ENCODE measurements at places on chromosomes 3 and 15. TPM values are rescaled to one million over a fixed set of nuclear protein-coding genes. Genes with fewer than 3 reads are reported as not detected.

- DNase-seq, result no peak
Measured at GRCh38 chr3:197809356-197810020, 18.4 kb downstream of the LRCH3 start.

- no peak for DNase-seq
Measured at GRCh38 chr3:170778240-170779217, 91.5 kb downstream of the RPL22L1 start.

GRCh38 chr3:14371573-14372474 is 30.6 kb upstream of the SLC6A6 start:
- DNase-seq, result peak; percentile 43

DNA sequence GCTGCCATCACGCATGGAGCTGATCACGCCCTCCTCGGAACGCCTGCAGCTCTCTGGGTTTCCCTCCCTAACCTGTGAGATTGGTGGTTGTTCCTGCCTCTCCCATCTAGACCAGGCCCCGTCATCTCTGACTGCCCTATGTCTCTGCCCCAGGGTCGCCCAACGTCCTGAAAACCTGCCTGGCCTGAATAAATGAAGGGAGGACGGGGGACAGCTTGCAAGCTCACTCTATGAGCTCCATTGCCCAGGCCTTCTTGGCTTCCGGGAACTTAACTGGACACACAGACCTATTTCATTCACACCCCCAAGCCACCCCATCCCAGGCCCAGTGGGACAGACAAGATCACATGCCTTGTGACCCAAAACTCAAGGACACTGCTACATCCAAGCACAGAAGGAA is 274.2 kb downstream of the XXYLT1 start:
- no peak for DNase-seq

DNA sequence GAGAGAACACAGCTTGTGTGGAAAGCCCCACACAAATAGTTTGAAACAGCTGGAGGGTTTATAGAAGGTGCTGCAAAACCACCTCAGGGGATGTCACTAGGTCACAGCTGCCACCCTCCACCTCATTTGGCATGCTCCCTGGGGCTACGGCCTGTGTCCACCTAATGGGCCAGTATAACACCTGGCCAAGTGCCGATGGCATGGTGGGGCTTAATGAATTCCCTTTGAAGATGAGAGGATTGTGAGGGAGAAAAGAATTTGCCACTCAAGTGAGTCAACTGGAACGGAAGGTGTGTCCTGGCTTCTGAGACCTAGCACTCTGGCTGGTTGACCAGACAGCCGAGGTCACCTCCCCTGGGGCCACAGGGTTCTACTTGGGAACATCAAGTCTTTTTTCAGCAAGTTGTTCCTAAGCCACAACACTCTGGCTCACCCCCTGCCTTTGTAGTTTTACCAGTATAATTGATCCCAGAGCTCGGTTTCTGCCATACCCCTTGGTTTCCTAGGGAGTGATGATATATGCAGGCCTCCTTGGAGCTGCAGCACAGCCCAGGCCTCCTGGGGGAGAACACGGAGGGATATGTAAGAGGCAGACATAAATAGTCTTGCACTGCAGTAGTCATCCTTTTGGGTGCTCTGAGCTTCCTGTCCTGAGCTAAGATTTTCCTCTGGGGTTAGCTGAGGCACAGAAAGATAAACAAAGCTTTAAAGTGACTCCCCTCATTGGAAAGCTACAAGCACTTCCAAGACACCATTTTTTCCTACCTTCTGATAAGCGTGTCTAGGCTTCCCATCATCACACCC is 178.2 kb upstream of the LPP start:
- no peak for DNase-seq

KLHL40 gene
- not detected for total RNA-seq

DNA sequence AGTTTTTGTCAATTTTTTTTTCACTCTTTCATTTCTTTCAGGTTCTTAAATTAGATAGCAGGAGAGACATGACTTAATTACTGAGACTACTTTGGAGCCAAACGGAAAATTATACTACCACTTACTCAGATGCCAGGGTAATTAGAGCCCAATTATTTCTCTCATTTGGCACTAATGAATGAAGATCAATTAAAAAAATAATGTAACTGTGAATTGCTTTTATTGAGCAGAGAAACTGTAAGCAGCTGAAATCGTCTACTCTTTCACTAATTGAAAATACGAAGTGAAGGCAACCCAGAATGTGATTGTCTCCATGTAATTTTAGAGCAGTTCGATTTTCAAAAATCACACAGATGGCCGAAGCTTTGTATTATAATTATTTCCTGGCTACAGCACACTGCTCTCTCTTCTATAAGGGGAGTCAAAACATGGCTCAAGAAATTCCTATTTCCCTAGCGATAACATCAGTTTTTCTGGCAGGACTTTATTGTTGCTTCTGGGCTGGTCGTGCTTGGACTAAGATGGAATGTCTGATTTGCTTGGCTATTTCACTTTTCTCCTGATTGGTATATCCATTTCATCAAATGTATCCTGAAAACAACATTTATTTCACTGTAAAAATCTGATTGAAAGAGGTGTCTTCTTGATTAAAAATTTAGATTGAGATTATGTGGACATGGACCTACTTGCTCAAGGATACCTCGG is 55.8 kb upstream of the PDZRN3 start:
- no peak for DNase-seq

GABRR3 gene
- total RNA-seq, result not detected

SYNPR gene
- not detected for total RNA-seq

GRCh38 chr15:48103647-48104046 is 17.1 kb upstream of the SLC24A5 start:
- no peak for DNase-seq

DNA sequence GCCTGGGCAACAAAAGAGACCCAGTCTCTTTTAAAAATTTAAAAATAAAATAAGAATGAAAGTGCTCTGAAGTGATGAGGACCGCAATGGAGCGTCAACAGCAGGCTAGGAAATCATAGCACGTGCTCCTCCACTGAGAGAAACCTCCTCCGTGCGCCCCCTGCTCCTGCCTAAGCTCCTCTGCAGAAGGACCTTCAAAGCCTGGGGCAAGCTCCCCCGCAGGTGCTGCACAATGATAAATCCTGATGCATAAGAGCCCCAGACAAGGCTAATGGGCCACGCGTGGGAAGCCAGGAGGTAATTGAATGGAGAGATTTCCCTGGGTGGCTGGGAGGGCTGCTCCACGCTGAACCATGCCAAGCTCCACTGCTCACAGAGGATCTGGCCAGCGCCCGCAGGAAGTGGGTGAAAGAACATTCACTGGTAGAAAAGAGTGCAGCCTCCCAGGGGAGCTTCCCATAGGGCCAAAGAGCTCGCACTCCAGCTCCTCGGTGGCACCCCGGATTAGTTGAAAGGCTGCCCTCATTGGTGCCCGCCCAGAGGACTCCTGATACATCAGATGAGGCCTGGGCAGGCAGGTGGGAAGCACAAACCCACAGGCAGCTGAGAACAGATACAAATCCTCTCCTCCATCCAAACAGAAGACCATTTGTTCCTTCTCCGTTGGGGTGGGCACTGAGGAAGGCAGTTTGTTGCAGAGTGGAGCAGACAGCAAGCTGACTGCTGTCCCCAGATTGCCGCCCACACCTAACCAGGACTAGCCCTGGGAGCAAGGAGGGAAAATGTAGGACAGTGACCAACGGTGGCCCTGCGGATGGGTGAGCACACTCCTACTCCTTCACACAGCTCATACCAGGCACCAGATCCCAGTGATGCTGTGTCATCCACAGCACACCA is 52.5 kb downstream of the CPN2 start:
- DNase-seq, result no peak

DNA sequence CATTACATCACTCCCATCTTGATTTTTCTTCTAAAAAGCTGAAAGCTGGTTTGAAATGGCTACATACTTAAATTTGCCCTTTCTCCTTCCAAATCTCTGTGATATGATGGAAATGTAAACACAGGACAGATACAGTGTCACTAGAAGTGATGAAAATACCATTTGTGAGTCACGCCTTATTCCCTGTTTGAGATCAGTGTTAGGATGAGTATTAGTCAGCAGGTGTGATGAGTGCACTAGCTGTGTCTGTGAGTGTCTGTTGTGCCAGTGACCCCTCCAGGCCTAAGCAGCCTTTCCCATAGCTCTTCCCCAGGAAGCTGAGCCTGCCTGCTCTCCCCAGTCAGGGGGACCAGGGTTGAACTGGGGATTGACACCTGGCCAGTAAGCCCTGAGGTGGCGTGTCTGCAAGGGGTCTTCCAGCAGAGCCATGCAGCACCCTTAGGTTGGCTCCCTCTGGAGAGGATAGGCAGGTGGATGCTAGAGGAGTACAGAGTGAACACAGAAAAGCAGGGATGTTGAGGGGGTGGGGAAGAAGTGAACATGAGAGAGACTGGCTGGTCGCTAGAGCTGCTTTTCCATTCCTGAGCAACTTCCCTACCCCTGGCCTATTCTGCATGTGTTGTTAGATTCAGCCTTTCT is 92.0 kb downstream of the PDE8A start:
- peak; percentile 14 for DNase-seq

DNA sequence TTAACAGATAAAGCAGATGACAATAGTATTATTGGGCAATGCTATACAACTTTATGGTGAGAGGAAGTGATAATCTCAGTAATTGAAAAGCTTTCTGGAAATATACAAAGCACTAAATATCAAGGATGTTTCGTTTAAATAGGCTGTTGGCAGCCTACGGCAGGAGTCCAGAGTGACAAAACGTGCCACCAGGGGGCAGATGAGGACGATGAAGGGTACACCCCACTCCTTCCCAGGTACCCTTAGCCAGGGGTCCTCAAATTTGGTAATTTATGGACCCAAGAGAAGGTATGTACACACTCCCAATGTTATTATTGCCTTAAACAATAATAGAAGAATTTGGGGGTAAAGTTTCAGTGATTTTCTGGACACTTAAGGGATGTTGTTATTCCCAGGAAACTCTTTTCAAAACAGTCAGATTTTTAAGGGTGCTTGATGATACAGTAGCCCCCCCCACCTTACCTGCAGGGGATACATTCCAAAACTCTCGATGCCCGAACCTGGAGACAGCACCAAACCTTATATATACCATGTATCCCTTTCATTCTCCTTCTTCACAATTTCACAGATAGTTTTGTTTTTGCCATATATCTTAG is 1.4 kb upstream of the MAGEL2 start:
- no peak for DNase-seq

- DNase-seq, result no peak
Measured at GRCh38 chr3:156460206-156460611, 94.7 kb downstream of the SSR3 start.

P3H2 gene
- total RNA-seq, result 27.8 TPM

- DNase-seq, result no peak
Measured at GRCh38 chr3:39755100-39755499, 54.3 kb upstream of the MYRIP start.

DNA sequence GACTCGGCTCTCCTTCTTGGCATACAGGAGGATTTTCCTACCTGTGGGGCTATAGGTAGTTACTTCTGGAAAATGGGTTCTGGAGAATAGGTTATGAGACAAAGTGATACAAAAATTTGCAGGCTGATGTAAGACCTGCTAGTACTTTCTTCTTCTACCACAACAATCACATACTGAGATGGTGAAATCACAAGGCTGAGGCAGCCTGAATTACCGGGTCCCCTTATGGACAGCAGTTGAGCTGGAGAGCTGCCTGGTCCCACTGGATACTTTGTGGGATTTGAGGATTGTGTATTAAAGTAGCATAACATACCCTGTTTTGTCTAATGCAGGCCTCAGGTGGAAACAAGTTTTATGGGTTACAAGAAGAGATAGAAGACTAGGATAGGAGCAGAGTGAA is 86.5 kb upstream of the FAM98B start:
- DNase-seq, result no peak

GRCh38 chr3:187550446-187550845 is 119.7 kb downstream of the SST start:
- no peak for DNase-seq

DNA sequence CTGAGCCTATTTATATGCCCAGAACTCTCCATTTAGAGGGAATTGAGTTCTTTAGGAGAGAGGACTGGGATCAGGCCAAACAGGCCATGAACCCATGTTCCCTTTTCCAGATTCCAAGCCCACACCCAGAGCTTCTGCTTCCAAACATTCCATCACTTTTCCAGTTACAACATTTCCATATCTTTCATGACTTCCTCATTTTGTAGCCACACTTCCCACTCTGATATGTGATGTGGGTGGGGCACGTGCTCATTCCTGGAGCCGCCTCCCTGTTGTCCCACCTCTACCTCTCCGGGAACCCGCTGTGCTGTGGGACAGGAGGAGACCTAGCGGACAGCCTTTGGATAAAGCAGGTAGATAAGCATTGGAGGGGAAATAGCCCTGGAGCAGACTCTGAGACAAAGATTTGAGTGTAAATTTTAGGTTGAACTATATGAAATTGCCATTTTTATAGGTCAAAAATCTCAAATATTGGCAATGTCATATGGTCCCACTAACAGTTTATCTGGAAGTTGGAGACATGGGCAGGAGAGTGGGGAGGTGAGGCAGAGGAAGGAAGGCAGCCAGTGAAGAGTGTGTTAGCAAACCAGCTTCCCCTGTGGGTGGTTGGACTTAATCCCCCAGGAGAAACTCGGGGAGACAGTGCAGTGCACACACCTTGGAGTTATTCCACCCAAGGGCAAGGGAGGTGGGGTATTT is 31.8 kb downstream of the CYP8B1 start:
- no peak for DNase-seq

- DNase-seq, result no peak
Measured at GRCh38 chr3:101163554-101163953, 156.8 kb downstream of the IMPG2 start.

DNA sequence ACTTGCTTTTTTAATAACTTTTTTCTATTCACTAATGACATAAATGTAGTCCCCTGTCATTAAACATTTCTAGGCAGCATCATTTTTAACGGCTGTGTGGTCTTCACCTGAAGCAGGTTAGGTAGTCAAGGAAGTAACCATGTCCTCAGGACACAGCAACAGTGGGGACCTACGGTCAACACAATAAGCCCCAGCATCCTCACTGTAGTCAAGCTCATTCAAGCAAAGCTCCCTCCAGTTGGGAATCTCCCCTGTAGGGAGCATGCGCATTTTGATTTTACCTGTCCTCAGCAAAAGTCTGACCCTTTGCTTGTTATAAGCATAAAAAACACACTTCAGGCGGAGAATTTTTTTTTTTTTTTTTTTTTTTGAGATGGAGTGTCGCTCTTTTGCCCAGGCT is 151.4 kb downstream of the SHQ1 start:
- no peak for DNase-seq

DNA sequence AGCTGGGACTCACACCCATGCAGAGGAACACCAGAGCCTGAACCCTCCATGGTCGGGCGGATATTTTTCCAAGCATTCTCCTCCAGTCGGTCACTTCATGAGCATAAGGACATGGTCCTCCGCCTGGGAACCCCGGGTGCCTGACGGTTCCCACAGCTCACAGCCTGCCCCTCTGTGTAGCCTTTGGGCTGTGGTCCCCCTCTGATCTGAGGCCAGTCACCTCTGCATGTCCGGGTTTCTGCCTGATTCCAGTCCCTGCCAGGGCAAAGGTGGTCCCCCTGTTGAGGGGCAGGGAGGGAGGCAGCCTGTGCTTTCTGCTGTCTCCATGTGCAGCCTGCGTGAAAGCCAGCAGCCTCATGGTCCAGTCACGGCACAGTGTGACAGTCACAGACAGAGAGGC is 76.6 kb upstream of the KLF13 start:
- no peak for DNase-seq

- DNase-seq, result no peak
Measured at GRCh38 chr15:29452881-29453731, 183.5 kb upstream of the NSMCE3 start.

ATP13A5 gene
- total RNA-seq, result not detected

GRCh38 chr3:5143464-5143863 is 21.4 kb downstream of the ARL8B start:
- DNase-seq, result no peak

CLDN11 gene
- total RNA-seq, result 2.7 TPM

GRCh38 chr3:25820366-25820765 is 30.5 kb downstream of the OXSM start:
- DNase-seq, result peak; percentile 75

GRCh38 chr3:78562328-78562727 is 1205.5 kb downstream of the ROBO1 start:
- DNase-seq, result no peak

All from kidney epithelial cell (primary cell).